Stimulated activated CD8-positive, alpha-beta memory T cell treated with anti-CD3 and anti-CD28 coated beads, Interleukin-4, amount 100 ng/mL, for 1 hour (primary cell): ENCODE measurements at places on chromosomes 2 and 18.

DNA sequence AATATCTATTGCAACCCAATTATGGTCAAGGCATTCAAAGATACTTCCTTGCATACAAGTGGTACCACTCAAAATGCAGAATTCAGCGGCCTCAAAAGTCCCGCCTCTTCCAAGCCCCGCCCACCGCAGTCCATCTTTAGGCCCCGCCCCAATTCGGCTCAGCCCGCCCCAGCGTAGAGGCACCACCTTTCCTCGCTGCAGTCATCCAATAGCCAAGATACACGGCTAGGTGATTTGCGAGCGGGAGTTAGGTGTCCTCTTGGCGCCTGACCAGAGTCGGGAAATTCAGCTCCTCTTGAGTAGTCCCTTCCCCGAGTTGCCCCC, 431 bp upstream of the SEC11C start:
- peak; percentile 89 for DNase-seq

DNA sequence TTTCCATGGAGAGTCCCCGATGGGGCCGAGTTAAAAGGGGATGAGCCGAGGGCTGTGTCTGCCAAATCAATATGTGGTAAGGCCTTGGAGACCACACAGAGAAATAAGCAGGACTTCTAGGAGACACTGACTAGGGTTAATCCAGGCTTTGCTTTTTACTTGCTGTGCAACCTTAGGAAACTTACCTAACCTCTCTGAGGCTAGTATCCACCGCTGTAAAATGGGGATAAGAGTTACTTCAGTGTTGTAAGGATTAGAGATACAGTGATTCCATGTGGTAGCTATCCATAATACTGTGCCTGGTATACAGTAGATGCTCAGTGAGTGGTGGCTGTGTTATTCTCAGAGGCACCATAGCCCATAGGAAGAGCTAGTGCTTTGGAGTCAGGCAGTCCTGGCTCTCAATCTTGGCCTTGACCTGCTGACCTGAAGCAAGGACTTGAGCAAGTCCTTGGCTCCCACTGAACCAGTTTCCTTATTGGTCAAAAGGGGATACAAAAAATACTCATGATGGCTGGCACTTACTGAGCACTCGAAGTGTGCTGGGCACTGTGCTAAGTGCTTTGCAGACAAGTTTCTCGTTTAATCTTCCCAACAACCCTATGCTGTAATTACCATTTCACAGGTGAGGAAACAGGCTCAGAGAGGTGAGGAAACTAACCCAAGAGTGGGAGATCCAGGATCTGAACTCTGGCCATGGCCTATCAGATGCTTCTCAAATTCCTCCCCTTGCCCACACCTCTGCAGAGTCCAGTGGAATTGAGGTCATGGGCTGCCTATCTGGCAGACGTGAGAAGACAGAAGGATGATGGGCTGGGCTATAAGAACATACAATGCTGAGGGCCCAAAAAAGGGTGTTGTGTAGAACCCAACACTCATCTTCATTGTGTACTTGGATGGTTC, 12.0 kb upstream of the DES start:
- no peak for DNase-seq

GRCh38 chr18:2986150-2986865, 26.6 kb downstream of the LPIN2 start:
- no peak for DNase-seq

DNA sequence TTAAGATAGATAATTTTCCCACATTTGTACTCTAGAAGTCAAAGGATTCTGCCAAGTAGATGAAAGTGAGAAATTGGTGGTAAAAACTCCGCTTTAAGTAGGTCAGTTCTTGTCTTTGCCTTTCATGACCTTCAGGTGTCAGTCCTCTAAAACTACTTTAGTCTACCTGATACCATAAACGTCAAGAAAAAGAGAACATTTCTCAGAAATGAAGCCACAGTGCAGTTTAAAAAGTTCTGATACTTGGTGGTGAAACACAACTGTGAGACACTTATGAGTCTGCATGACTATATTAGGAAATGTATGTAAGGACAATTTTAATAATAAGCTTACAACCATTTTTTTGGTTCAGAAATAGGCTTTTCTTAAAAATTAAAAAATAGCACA, 583.3 kb downstream of the SATB2 start:
- DNase-seq, result no peak

- no peak for DNase-seq
Observed at GRCh38 chr2:207515671-207516070, 14.1 kb upstream of the CREB1 start.

DNA sequence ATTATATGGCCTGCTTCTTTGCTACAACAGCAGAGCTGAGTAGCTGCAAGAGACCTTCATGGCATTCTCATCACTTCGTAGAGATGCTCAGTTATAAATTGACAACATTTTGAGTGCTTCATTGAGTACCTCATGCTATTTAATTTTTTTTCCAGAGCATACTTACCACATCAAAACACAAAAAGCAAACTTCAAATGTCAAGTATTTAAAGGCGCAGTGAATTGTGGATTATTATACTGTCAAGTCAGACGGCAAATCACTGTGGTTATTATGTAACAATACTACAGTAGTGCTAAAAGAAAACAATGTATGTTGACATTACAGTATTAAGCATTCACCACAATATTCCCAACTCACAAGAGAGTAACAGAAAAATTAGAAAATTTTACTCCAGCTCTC, 12.5 kb downstream of the ZC3H8 start:
- no peak for DNase-seq
